CD4-positive, alpha-beta T cell treated with Interleukin-15 for 4 hours (primary cell): ENCODE measurements at places on chromosomes 4 and X.

GRCh38 chr4:145756244-145756643 is 76.3 kb downstream of the C4orf51 start:
- DNase-seq, result no peak

DNA sequence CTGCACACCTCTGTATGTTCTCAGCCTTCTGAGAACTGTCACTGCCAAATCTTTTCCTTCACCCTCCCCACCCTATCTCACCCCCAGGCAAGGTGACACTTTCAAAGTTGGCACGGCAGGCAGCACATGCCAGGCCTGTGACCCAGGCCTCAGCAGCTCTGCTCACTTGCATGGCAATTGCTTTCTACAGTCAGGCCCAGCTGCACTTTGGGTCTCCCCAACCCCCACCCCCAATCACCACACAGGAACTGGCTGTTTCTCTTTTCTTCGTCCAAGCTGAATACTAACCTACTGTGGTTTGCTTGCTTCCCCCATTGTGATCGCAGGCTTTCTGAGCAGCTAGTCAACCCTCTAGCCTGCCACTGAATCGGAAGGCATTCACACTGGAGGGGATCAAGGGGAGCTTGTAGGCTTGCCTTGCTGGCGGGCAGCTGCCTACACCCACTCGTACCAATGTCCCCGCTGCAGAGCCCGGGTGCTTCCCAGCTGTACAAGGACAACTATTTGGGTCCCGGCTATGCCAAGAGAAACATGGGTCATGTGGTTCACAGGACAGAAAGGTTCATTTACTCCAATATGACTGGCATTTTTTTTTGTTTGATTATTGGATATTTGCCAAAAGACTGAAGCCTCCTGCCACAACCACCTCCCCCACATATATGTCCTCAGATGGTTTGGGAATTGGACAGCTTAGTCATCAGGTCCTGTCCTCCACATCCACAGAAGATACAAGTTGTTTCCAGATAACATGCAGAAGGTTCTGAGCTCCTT is 28.1 kb downstream of the SLC25A43 start:
- no peak for DNase-seq

GRCh38 chr4:119070301-119070700 is 65.3 kb upstream of the MYOZ2 start:
- DNase-seq, result no peak

GRCh38 chr4:75018811-75019479 is 86.0 kb downstream of the PARM1 start:
- DNase-seq, result no peak

DNA sequence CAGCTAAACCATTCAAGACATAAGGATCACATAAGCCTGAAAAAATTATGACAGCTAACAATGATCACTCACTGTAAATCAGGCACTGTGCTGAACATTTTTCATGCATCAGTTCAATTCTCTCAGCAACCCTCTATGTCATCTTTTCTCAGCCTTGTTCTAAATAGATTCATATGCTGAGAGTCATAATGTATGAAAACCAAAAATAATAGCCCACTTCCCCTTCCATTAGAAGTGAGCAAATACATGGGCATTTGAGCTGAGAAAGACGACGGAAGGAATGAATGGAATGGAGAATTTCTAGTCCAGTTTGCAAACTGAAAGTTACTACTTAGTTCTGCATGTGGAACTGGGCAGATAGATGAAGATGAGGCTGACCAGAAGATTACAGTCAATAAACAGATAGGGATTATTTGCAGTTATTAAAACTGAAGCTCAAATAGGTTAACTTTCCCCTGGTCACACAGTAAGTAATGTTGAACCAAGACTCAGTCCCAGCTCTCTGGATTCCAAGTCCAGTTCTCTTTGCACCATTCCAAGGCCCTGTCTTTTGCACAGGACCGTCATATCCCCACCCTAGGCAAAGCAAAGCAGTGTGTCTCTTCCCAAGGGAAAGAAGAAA is 1.6 kb upstream of the SH3RF1 start:
- no peak for DNase-seq

DNA sequence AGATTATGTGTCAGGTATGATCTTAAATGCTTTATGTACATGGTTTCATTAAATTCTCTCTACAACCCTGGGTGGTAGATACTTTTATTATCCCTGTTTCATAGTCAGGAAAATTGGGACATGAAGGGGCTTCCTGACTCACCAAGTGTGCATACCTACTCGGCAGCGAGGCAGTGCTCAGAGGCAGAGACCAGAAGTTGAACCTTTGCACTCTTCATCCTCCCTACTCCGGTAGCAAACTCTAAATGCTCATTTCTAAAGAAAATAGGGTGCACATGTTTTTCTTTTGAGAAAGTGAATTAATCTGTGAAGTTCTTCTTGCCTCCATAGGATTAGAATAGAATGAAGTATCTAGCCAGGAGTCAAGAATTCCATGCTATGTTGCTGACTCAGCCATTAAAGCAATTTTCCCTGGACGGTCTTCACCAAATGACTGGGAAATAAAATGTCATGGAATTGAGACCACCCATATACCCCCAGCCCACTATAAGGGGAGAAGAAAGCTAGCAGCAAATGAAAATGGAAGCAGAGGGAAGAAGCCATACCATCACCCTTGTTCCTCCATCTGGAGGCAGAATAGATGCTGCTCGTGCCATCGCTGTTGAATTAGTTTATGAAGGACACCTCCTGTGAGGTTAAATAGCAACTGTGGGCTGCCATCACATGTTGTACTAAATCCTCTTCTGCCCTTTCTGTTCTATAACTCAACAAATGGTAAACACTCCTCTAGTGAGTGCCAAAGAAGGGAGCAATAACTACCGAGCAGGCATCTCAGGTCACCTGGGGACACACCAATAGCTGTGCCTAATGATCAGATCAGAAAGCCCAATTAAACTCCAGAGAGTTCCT is 355.4 kb downstream of the CAMK2D start:
- no peak for DNase-seq

- no peak for DNase-seq
Observed at GRCh38 chr4:34280131-34280530, 1964.2 kb downstream of the ARAP2 start.

- no peak for DNase-seq
Observed at GRCh38 chr4:188127214-188127874, 11.9 kb upstream of the TRIML1 start.

DNA sequence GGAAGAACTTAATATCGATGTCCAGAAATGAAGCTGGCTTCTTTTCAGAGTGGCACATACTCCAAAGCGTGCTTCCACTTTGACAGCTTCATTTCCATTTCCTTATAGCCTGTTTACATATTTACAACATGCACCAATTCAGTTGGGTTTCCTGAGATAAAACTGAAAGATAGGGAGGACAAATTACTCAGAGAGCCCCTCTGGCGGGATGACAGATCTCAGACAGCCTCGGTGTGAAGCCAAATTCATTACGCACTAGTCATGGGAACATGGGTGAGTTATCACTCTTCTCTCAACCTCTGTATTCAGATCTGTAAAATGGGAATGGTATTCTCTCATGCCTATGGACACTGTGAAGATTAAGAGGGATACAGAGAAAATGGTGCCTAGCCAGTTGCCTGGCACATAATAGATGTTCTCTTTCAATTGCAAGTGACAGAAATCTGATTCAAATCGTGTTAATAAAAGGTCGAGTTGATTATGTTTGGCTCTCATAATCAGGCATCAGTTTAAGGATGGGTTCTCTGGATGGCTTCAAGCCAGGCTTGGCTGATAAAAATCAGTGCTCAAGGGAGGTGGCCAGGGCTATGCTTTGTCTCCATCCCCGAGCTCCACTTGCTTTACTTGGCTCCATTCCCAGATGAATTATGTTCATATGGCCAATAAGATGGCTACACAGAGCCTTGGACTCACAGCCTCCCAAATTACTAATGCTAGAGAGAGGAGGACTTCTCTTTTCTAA is 132.2 kb upstream of the C1QTNF7 start:
- DNase-seq, result no peak

GRCh38 chrX:14819769-14820168 is 53.1 kb downstream of the FANCB start:
- no peak for DNase-seq

DNA sequence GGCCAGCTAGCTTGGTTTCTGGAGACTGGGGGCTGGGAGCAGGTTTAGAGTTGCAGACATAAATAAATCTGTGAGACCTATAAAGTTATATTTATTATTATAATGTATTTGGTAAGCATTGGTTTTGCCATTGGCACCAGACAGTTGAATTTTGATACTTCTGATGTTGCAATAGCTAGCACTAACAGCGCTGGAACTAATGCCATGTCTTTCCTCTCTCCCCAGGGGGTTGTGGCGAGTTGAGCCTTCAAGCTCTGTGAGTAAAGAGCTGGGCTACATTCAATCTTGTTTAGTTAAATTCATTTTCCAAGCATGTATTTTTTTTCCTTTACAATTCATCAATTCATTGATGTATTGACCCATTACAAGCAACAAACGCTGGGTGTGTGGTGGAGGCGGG is 358.7 kb upstream of the NR3C2 start:
- DNase-seq, result no peak

DNA sequence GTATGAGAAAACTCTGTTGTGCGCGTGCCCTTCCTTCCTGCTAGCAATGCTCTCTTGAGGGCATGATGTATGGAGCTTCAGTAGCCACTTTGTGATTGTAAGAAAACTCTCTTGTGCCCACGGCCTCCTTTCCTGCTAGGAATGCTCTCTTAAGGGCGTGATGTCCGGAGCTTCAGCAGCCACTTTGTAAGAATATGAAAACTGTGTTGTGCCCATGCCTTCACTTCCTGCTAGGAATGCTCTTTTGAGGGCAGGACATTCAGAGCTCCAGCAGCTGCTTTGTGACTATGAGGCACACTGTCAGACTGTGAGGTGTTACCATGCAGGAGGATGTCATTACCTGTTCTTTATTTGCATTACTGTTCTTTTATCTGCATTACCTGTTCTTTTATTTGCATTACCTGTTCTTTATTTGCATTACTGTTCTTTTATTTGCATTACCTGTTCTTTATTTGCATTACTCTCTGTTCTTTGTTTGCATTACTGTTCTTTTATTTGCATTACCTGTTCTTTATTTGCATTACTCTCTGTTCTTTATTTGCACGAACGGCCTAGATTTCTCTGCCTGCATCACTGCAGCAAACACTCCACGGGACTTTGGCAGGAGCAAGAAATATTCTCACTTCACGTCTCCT is 166.7 kb downstream of the CRLF2 start:
- DNase-seq, result no peak

- no peak for DNase-seq
Observed at GRCh38 chr4:29131304-29131703, 1588.9 kb upstream of the PCDH7 start.

- no peak for DNase-seq
Observed at GRCh38 chrX:145532176-145532780, 285.0 kb downstream of the SPANXN1 start.

DNA sequence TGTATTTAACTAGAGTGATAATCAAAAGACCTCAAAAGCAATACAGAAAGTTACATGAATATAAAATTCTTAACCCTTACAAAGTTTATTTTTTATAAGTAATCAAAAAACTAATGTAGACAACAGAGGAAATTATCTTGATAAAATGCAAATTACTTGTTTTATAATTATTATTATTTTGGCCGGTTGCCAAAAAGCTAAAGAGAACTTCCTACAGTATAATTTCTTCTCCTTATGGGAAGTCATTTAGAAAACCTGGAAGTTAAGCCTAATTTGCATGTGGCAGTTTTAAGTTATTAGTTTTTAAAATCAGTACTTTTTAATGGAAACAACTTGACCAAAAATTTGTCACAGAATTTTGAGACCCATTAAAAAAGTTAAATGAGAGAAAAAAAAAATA is 621.3 kb upstream of the PCDH10 start:
- no peak for DNase-seq

DNA sequence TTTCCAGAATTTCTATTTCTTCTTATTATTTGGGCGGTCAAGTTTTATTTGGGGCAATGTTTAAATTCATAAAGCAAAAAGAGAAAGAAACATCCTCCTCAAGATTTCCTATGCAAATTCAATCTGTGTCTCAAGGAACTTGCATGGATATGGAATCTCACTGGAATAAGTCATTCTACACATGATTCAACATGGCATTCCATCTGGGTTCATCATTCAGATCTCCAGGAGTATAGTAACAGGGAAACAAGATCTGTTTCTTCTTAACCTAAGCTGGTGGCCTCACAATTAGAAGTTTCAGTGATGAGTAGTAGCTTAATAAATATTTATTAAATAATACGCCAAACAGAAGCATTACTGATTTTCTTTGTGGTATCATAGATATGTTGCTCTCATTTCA is 19.8 kb downstream of the KLHL34 start:
- DNase-seq, result no peak

DNA sequence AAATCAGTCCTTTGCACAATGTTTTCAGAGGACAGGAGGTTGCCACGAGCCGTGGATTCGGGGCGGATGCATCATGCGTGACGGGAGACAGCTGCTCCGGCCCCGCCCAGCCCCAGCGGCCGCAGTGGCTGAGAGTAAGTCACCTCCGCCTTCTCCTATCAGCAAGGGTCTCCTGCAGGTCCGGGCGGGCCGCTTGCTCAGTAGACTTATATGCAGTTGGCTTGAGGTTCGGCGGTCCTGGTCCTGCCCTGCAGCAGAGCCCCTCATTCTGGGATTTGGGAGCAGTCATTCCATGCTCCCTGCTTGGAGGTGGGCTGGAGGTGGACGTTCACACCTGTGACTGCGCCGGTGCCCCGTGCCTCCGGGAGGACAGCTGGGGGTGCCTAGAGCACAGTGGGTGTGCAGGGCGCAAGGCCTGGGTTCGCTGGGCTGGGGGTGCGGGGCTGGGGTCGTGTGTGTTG is 86.3 kb upstream of the ADRA2C start:
- no peak for DNase-seq

GRCh38 chr4:128385683-128386304 is 98.2 kb upstream of the PGRMC2 start:
- no peak for DNase-seq

DNA sequence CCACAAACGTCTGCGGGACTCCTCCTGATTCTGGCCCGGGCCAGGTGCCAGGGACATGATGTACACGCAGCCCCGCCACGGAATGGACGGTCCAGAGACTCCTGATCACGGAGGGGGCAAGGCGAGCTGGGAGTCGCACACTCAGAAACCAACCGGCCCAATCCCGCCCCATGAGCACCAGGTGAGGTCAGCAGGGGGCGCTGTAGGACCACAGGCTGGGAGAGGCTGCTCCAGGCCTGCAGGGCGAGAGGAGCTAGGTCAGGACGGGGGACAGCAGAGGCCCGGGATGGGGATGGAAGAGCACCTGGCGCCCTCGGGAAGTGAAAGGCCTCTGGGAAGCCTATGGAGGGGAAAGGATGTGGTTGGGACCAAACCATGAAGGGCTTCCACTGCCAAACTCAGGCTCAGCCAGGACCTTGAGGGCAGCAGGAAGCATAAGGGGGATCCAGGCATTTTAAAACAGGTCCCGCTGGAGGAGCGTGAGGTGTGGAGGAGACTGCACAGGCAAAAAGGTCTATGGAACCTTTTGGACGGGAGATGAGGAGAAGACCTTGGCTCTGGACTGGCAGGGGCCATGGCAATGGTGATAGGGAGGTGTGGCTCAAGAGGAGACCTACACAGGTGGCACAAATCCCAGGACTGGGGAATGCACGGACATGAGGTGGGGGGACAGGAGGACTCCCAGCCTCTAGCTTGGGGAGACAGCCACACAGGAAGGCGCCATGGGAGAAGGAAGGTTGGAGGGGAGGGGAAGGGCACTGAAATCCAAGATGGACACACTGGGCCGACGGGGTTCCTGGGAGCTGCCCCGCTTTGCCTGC is 79.2 kb downstream of the MTMR1 start:
- peak; percentile 66 for DNase-seq

- DNase-seq, result no peak
Observed at GRCh38 chr4:172997856-172998255, 170.8 kb upstream of the GALNT7 start.
